Breast epithelium (tissue), 4 donors: ENCODE measurements at places on chromosomes 4 and X.

DNA sequence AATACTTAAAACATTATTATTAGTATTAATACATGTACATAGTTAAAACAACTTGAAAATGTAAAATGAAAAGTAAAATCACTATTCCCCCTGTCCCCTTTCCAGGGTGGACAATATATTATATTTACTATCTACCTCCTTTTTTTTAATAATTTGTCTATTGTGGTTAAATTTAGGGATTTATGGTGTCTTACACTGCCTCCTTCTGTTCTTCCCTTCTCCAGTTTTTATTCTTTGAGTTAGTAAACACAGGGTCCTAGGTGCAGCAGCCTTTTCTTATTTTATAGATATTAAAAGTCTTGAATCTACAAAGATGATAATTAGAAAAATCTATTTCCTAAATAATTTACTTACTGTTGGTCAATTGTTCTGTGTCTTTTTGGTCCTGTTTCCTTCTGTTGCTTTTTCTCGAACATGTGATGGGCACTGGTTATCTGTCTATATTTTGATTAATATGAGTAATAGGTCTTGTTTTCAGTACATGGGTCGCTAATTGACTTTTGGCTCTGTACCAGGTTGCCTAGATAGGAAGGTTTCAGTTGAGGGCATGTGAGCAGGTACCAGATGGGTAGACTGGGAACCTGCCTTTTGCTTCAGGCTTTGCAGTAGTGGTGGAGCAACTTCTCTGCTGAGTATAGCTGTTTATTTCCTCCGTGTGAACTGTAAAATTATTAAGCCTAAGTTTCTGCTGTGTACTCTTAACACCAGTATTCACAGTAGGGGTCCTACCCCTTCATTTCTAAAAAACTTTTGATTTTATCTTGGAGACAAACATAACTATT, 1.1 kb downstream of the NUDT9 start:
- DNase-seq, result no peak

DNA sequence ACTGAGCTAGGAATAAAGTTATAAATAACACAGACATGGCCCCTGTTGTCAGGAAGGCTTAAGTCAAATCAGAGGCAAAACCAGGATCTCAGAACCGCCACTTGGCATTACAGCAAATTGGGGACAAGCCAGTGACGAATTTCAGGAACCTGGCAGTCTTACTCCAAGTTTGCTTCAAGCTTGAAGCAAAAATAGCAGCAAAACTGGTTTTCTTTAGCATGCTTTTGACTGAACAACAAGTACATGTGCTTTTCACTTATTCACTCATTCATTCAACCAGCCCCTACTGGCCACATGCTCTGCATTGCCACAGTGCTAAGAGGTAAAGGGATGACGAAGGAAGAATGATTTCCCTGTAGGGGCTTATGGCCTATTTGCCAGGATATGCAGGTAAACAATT, 253.9 kb upstream of the PPARGC1A start:
- no peak for DNase-seq

DNA sequence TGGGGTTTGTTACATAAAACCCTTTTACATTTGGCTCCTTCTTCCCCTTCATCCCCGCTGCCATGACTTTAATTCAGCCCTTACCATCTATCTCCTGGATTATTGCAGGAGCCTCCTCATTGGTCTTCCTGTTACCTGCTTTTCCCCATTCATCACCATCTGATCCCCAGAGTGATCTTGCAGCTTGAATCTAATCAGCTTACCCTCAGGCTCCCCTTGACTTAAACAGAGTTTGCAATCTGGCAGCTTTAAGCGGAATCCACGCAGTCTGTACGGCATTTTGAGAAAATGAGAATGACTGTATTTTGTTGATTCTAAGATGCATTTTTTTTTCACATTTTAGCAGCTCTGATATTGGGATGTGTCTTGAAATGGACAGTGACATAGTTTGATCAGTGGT, 14.9 kb upstream of the PPEF1 start:
- DNase-seq, result no peak

- DNase-seq, result no peak
Observed at GRCh38 chrX:131061306-131061705, 3.2 kb downstream of the ARHGAP36 start.

- no peak for DNase-seq
Observed at GRCh38 chr4:6614701-6615230, 25.7 kb upstream of the MRFAP1 start.

DNA sequence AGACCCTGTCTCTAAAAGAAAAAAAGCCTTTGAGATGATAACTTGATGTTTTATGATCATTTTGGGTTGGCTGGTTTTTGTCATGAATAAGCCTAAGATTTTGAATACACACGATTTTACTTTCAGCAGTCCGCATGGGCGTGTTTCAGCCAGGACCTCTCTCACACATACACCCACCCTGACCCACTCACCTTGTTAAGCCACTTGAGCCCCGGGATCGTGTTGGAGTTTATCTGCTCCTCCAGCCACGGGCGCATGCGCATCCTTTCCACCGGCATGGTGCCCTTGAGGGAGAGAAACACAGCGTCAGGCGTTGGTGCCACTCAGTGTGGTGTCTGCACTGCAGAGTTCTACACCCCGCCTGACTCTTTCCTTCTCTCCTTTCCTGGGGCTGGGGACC, 45.6 kb downstream of the IRF2 start:
- no peak for DNase-seq

DNA sequence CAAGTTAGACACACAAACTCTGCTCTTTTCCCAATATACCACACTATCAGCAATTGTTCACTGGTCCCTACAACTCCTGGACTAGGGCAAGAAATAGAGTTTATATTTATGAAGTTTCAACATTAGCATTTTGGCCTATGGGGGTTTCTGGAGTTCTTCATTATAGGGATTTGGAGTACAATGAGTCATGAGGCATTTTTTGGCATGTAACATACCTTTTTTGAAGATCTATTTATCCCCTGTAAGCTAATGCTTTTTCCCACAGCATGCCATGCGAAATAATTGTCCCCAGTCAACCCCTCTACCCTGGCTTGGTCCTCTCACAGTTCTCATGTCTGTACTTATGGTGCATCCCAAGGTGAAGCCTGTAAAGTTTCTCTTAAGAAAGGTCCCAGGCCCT, 36.7 kb upstream of the EDA2R start:
- no peak for DNase-seq

GRCh38 chr4:141705747-141706377, 69.5 kb downstream of the IL15 start:
- no peak for DNase-seq

- DNase-seq, result peak; percentile 76
Observed at GRCh38 chr4:128811571-128812441, 2.3 kb downstream of the JADE1 start.

DNA sequence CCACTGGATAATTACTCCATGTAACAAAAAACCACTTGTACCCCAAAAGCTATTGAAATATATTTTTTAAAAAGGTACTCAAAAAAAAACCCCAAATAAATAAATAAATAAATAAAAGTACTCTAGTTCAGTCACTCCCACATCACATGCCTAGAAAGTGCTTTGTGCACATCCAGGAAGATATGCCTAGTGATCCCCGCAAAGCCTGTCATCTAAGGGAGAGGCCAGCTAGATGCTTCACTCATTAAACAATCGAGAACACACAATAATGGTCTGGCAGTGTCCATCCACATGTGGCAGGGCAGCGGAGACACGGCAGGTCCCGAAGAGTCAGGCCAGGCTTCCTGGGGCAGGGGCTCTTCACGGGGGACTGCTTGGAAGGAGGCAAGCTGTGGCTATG, 47.6 kb downstream of the RAB33B start:
- DNase-seq, result no peak

- DNase-seq, result no peak
Observed at GRCh38 chr4:39539089-39539611, 11.9 kb upstream of the UGDH start.

DNA sequence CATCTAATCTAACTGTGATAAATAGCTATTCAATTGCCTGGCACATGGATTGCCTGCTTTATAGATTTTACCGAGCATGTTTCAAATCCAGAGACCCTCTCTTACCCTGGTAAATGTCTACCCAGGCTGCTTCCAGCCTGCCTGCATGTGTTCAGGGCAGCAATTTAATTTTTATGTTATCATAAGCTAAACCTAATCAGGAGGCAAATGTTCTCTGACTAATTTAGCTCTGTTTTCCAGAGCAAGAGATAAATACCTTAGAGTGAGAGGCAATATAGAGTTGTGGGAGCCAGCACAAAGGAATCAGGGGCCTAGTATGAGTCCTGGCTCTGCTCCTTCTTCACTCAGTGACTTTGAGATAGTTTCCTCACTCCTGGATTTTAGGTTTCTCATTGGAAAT, 37.7 kb downstream of the PARM1 start:
- DNase-seq, result no peak

- peak; percentile 30 for DNase-seq
Observed at GRCh38 chr4:5471206-5471605, 237.2 kb downstream of the EVC2 start.

DNA sequence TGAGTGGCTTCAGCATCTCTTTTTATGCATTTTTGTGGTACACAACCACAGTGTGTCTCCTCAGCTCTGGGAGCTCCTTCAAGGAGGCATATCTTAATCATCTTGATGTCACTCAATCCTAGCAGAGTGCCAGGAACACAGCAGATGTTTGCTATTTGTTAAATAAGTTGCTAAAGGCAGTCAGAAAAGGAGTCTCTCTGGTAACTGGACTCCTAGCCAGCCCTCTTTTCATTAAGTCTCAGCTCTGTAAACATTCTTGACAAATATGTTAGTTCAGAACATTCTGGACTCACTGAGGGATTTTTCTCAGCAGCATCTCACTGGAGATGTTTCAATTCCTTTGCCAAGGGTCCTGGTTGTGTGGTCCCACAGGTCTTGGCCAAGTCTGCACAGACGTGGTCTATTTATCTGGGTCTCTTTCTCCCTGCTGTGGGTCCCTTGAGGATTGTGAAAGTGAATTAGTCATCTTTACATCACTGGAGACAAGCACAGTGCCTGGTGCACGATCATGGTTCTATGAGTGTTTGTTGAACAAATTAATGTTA, 20.3 kb upstream of the FAM9C start:
- DNase-seq, result no peak

DNA sequence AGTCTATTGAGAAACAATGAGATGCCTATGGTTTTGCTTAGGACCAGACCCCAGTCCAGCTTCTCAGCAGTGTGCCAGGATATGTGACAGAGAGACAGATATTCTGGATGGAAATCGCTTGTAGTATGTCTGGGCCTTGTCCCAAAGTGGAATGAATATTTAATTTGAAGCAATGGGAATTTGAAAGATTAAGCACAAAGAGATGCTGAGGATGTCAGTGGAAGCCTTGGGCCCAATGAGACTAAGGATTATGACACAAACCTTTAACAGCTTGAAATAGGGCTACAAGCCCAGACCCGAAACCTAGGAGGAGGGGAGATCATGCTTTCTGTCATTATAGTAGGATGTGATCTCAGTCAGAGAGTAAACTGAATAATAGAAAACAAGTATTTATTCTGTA, 459.2 kb downstream of the FAT4 start:
- DNase-seq, result no peak

- DNase-seq, result no peak
Observed at GRCh38 chr4:18572481-18572880, 550.9 kb upstream of the LCORL start.

GRCh38 chr4:106270736-106271135, 45.3 kb downstream of the TBCK start:
- DNase-seq, result no peak

- no peak for DNase-seq
Observed at GRCh38 chr4:19224820-19225219, 1026.9 kb upstream of the SLIT2 start.

DNA sequence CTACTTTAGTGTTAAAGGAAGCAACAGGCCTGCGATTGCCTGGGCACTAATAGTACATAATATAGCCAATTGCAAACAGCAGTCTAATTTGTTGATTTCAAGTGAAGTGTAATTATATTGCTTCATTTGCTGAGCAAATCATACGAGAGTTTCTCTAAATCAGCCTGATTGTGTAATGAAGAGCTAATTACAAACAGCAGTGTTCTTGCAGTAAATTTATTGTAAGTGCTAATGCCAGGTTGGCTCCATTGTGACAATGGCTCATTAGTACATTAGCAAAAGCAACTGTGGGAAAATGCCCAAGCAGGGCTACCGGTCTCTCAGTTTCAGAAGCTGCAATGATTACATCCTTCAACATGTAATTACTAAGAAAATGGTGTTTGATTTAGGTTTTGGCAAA, 591.5 kb downstream of the GALNTL6 start:
- no peak for DNase-seq

DNA sequence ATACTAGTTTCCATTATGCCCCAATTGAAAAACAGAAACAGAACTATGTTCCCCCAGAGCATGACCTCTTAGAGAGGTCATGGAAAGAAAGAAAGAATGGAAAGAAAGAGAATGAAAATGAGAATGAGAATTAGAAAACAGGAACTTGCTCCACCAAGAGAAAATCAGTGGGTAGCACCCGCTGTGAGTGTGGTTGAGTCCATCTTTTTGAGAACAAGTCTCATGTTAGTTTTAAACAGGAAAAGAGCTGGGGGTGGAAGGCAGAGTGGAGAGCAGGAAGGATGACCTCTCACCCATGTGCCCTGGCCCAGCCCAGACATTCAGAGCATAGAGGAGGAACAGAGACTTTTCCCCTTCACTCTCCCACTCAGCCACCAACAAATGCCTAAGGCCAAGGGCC, 4.9 kb downstream of the GSX2 start:
- DNase-seq, result no peak

DNA sequence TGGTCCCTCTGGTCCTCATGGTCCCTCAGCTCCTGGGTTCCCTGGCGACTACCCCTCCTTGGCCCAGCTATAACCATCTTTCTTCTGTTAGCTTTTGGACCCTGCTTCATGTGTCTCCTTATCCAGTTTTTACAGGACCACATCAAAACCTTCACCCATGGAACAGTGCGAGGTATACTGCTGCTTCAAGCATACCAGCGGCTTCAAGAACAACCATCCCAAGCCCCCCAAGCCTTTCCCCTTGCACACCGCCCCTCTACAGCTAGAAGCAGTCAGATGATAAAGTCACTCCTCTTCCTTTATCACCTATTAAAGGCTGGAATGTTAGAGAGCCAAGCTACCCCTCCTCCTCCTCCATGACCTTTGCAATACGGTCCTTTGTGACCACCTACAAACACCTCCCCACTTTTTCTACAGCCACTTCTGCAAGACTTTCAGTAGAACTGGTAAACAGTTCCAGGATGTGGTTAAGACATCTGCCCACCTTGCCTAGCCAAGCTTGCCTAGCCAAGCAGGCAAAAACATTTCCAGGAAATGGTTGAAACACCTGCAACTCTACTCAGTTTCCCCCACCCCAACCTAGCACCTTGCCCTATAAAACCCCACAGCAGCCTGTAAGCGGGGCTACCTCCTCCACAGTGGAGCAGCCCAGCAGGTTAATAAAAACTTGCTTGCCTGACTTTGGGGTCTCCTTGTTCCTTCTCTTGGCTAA, 125.7 kb downstream of the ZC4H2 start:
- no peak for DNase-seq

GRCh38 chrX:66030505-66031317, 9.2 kb downstream of the VSIG4 start:
- no peak for DNase-seq

GRCh38 chrX:79182616-79183015, 38.1 kb downstream of the GPR174 start:
- no peak for DNase-seq

DNA sequence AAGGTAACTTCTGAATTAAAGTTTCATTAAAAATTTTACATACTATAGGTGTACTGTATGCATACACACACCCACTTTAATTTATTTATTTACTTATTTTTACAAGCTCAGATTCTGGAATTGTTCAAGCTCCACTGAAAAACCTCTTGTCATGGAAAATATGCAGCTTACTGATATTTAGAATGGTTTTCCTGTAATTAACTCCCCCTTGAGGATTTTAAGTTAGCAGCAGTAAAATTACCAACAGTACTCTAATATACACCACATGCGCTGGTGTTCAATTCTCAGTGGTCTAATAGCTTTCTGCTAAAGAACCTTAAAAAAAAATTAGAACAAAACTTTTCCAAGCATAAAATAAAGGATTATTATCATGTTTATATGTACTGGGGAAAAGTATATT, 12.0 kb downstream of the MAB21L2 start:
- DNase-seq, result no peak
